Liver (tissue), 10 donors: ENCODE measurements at places on chromosomes 6 and 20.

- DNase-seq = no peak
These were observed 33.8 kb upstream of the AIG1 start for GRCh38 chr6:143026696-143027449.

DNA sequence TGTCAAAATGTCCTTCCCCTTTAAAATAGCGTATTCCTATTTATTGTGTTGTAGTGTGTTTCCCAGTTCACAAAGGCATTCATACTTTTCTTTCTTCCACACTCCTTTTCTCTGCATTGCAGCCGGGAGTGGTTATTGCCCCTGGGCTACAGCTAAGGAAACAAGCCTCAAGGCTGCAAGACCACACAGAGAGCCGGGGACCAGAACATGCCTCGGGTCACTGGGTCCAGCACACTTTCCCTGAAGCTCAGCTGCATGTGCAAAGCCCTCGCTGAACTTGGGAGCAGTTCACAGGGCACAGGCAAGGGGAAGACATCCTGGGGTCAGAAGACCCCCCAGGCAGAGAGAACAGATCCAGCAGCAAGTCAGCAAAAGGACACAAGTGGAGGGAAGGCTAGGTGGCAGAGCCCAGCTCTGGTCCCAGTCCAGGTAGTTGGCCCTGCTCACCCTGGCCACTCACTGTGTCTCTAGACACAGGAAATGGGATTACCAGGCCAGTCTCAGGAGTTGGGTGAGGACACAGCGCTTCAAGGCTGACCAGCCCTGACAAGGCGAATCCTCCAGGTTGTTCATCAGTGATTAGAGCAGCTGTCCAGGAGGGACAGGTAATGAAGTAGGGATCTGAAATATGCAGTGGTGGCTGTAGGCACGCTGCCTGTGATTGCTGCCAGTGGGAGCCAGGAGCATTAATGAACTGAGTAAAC, 118.2 kb downstream of the CD83 start:
- no peak for DNase-seq

DNA sequence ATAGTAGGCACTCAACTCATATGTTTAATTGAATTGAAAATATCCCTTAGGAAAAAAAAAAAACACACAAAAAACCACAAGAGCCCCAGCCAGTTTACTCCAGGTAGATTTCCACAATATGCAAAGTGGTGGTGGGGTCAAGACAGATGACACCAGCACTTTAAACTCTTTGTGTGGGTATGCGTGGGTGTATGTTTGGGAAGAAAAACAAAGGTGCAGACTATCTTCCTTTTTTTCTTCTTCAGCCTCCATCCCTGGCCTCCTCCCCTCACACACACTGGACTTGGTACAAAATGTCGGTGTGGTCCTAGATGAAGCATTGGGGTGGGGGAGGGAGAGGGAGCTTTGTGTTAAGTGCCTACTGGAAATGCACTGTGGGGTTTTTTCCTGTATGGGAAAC, 42.2 kb upstream of the CDKAL1 start:
- DNase-seq = no peak

DNA sequence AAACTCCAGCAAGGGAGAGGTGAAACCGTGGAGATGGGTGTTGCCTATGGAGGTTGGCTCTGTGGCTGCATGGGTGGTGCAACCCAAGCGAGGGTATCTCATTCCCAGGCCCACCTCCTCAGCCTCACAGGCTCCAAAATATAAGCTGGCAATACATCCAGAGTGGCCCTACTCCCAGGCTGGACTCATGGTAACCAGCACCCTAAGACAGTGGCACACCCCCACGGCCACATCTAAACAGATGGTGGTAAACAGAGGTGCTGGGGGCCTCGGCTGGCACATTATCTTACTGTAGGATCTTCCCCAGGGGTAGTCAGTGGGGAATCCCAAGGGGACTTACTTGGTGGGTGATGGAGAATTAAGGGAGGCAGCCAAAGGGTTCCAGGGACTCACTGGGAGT, 33.7 kb upstream of the CCND3 start:
- no peak for DNase-seq

DNA sequence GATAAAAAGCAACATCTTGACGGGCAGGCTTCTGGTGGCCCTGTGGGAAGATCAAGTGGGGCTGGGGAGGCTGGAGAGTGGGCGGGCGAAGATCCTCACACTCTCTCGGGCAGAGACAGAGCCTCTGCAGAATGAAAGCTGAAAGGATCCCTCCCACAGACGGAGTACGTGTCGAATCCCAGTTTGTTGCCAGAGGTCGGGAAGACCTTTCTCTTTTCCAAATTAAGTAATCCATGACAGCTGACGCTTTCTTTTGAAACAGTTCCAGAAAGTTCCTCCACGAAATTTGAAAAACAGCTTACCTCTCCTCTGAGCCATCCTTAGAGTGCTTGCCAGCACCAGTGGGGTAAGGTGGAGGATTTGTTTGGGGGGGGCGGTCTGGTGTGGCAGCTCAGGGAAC, 155.6 kb upstream of the SMLR1 start:
- no peak for DNase-seq

- no peak for DNase-seq
These were observed 150.7 kb upstream of the PRDM1 start for GRCh38 chr6:105935416-105935815.

- no peak for DNase-seq
These were observed 8.2 kb downstream of the DLL1 start for GRCh38 chr6:170282512-170283158.

- DNase-seq = no peak
These were observed 79.5 kb upstream of the ISM1 start for GRCh38 chr20:13141546-13141945.

DNA sequence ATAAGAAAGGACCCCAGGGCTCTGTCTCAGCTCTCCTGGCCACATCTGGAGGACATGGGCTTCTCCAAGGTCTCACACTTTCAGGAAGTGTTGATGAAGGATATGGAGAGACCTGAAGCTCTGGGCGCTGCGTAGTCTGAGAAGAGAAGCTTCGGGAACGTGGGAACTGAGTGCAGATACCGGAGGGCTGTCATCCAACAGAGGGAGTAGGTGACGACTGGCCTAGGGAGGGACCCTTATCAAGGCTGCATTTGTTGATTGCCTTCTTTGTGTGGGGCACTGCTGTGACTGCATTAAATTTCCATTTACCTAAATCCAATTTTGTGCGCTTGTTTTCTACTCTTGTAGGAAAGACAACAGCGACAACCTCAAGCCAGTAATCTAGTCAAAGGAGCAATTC, 63.4 kb downstream of the PLG start:
- DNase-seq = no peak
